ENCODE measurements at places on chromosomes 16 and 17.

GRCh38 chr16:49560004-49560830 is 186.6 kb downstream of the C16orf78 start:
- no peak for DNase-seq

GRCh38 chr17:9105068-9105868 is 84.0 kb downstream of the NTN1 start:
- no peak for DNase-seq

GRCh38 chr16:57470711-57471110 is 8.2 kb downstream of the POLR2C start:
- no peak for DNase-seq

GRCh38 chr17:81832608-81833159 is 407 bp downstream of the MCRIP1 start:
- peak; percentile 46 for DNase-seq

GRCh38 chr16:52545898-52546266 is 1.1 kb downstream of the TOX3 start:
- no peak for DNase-seq

DNA sequence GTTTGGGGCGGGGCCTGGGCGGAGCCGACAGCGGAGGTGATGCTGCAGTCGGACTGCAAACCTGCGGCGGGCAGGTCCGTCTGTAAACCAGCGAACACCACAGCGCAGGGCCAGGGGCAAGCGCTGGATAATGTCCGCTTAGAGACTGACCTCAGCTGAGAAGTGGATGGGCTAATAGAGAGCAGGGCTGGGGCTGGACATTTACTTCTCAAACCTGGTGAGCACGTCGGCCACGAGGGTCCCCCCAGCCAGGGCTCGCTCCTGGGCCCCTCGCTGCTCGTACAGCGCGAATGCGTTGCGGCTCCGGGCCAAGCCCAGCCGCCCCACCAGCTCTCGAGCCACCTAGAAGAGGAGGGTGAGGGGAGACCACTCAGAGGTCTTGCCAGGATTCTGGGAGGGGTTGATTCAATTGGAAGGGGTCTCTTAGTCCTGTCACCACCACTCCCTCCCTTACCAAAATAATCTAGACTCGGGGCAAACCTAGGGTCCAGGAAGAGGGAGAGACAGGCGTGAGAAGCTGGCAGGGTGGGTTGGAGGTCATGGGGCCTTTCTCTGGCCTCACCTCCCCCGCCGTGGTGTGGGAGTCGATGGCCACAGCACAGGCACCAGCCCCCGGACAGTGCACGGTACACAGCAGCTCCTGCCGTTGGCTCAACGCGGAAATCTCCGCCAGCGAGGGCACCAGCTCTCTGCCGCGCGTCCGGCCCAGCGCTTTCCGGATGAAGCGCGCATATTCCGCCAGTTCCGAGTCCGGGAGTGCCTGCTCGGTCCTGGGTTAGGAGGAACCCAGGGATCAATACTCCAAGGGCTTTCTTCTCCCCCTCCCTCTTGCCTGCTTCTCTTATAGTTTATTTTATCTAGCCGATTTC is 5.8 kb downstream of the PLEKHH3 start:
- DNase-seq, result no peak

DNA sequence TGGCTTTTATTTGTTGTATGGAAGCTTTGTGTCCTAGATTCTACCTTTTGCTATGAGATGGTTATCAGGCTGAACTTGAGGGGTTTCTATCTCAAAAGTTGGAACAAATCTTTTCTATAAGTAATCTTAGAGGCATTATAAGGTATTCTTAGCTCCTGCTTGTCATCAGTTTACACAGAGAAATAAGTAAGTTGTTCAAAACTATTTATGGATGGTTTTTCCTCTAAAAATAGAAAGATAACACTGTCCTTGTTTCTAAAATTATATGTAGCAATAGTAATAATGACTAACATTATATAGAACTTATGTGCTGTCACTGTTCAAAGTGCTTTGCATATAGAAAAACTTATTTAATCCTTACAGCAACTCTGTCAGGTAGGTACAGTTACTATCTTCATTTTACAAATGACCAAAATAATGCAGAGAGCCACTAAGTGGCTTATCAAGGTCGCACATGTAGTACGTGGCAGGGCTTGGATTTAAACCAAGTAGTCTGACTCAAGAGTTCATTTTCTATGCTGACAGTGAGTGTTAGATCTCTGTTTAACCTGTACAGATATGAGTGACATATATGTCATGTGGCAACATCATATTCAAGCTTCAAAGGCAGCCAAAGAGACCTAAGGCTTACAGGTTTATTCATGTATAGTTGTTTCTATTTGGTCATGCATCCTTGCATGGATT is 59.0 kb downstream of the PHKB start:
- no peak for DNase-seq

GRCh38 chr16:52621651-52622050 is 74.7 kb upstream of the TOX3 start:
- no peak for DNase-seq

DNA sequence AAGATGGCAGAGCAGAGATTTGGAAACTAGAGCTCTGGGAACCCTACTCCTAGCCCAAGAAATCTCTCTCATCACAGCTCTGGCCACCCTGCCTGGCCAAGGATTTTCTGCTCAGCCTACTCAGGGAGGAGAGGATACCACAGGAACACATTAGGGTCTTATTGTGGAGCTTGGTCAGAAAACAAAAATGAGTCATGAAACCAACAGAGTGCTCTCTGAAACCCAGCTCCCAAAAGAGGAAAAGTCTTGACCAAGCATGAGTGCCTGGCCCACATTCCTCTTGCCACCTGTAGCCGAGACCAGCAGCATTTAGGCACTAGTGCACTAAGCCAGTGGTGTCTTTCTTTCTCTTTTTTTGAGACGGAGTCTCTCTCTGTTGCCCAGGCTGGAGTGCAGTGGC is 18.1 kb downstream of the SLC13A5 start:
- DNase-seq, result no peak

DNA sequence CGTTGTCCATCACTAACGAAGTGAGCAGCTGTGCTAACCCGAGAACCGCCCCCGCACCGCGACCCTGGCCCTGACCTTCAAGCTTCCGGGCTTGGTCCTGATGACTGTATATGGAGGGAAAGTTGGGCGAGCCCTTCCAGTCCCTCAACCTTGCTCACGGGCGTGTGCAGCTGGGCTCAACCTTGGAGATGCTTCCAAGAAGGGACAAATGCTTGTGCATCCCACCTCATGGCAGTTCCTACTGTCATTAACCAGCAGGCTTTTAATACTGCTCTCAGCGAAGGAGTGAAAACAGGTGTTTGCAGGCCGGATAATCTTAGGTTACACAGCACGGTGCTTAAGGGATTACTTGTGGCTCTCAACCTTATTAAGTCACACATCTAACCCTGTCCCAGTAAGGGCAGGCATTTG is 33.5 kb downstream of the SRL start:
- DNase-seq, result no peak

DNA sequence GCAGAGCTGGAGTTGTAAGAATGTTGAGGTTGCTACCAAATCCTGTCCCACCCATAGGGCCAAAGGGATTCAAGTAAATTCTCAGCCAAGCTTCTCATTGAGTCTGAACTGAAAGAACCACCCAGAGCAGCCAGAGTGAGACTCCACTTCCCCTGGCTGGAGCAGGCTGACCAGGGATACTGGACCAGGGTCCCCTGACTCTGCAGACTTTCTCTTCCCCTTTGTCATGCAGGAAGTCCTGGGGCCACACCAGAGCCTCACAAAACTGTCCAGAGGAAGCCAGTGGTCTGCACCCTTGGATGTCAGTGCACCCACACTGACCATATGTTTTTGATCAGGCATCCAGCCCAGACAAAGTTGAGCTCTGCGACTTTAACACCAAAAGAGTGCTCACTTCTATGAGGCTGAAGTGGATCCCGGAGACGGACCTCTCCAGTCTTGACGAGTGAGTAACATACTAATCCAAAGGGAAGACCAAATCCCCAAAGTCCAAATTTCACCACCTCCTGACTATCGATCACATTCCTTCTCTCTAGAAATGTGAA is 4.1 kb downstream of the NXN start:
- no peak for DNase-seq

DNA sequence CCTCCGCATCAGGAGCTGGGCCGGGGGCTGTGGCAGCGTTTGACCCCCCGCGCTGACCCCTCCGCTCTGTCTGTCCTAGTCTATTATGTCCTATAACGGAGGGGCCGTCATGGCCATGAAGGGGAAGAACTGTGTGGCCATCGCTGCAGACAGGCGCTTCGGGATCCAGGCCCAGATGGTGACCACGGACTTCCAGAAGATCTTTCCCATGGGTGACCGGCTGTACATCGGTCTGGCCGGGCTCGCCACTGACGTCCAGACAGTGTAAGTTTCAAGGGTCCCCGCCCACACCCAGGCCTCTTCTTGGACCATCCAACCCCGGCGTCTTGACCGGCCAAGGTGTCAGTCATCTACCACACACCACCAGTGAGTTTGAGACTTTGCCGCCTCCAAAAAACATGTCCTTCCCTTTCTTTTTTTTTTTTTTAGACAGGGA is 548 bp downstream of the PSMB3 start:
- no peak for DNase-seq

DNA sequence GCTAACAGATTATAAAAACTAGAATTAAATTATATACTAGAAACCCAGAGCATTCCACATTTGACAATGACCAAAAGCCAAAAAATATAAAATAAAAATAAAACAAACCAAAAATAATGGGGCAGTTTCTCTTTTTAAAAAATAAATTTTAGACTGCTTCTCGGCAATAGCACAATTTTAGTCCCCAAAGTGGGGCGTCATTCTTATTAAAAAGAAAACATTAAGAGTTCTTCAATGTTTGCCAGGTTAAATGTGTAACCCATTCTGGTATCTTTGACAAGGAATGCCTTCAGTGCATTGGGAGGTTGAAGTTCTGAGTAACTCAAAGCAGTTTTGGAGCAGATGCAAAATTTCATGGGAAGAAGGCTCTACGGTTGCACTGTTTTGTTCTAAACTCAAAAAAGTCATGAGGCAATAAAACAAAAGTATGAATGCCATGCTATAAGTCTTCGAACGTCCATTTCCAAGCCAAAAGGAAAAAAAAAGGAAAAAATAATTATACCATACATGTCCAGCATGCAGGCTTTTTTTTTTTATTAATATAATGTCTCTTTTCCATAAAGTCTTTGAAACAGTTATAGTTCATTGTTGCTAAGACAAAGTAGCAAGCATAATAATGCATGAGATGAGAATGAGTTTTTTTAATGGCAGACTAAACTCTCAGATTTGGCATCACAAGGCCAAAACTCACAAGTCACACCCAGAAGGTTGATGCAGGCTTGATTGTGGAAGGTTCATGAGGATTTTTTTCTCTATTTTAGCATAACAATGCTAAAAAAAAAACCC is 3.1 kb downstream of the MAF start:
- no peak for DNase-seq

DNA sequence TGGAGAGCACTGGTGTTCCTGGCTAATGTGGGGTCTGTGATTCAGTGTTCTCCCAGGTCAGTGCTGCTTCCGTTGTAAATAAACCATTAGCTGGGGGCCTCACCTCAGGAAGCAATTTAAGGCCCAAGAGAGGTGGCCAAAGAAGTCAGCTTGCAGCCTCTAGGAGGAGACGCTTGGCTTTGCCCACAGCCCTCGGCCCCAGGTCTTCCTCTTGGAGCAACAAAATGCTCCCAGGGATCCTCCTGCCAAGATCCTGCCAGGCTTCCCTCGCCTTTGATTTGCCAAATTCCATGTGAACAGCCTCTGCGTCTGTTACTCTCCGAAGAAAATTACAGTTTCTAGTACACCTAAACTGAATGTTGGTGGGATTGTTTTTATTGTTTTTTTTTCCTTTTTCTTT is 62.4 kb upstream of the TBX2 start:
- no peak for DNase-seq

GRCh38 chr16:23635958-23636357 is 5.2 kb downstream of the PALB2 start:
- no peak for DNase-seq

GRCh38 chr17:44587339-44587738 is 30.1 kb downstream of the FZD2 start:
- no peak for DNase-seq

DNA sequence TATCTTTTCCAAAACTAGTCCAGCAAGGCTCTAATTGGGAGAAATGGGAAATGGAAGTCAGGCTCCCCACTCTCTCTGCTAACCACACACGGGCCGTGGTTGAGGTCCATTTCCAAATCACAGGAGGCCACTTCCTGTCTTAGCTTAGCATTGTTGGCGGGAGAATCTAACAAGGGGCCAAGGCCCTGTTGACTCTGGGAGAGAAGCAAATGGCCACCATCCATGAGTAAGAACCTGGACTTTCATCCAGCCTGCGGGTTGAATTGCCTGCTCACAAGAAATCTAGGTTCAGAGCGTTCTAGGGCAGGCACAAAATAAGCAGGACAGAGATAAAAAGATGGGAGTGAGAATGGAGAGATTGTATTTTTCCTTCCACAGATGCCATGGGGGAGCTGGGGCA is 5.7 kb downstream of the FAM20A start:
- no peak for DNase-seq

DNA sequence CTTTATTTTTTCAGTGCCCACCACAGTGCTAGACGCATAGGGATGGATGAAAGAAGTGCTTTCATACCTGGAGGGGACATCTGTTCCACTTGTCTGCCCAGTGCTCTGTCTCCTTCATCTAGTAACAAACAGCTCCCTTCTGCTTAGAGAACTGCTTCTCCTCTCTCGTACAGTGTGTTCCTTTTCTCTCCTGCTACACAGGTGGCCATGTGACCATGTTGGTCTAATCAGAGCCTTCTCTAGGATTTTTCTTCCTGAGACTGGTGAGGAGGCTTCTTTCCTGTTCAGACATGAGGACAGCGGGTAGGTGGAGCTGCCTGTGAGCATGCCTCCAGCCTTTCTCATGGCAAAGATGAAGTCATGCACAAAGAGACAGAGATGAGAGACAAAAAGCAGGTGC is 182.7 kb downstream of the TMEM132E start:
- no peak for DNase-seq

Measured in nucleus accumbens (tissue), 56 donors.